ENCODE measurements at places on chromosomes 1 and 21.

GRCh38 chr1:58764294-58764978, 19.4 kb downstream of the JUN start:
- DNase-seq, result no peak

DNA sequence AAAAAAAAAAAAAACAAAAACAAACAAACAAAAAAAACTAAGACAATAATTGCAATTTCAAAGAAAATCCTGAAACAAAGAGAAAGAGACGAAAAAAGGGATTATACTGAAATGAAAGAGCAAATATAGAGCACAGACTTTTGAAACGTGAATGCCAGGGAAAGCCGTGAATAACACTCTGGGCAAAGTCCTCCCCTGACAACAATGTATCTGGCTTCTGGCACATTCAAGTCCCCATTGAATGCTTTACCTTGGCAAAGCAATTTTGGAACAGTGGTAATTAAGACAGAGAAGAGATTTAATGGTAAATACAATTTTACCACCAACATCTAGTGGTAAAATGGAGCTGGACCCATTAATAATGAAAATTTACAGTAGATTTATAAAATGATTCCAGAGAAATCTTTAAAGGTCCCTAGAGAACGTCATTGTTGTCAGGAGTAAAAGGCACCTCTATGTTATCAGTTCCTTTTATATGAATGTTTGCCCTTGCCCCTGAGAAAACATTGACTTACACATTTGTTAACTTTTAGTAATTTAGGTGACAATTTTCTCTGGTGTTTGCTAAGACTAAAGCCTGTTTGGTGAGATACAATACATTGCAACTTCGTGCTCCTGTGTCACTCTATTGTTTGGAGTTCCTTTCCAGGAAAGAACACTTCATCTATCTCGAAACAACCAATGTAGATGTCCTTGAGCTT, 89.7 kb downstream of the GREM2 start:
- no peak for DNase-seq

GRCh38 chr1:192787914-192788585, 20.8 kb upstream of the RGS2 start:
- DNase-seq, result no peak

DNA sequence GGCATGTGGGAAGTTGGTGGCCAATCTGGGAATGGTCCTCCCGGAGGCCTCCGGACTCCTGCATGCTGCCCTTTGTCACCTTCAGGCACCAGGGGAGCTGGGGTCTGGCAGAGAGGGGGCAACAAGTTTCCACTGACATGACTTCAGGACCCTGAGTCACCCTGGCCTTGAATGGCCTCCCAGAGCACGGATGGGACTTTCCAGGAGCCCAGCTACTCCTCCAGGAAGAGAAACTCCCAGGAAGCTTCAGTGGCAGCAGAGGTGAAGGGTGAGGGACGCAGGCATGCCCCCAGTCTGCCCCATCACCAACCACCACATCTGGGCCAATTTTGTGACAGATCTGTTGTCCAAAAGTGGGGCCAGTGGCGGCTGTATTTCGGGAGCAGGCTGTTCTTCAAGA, 55.9 kb upstream of the WASF2 start:
- no peak for DNase-seq

DNA sequence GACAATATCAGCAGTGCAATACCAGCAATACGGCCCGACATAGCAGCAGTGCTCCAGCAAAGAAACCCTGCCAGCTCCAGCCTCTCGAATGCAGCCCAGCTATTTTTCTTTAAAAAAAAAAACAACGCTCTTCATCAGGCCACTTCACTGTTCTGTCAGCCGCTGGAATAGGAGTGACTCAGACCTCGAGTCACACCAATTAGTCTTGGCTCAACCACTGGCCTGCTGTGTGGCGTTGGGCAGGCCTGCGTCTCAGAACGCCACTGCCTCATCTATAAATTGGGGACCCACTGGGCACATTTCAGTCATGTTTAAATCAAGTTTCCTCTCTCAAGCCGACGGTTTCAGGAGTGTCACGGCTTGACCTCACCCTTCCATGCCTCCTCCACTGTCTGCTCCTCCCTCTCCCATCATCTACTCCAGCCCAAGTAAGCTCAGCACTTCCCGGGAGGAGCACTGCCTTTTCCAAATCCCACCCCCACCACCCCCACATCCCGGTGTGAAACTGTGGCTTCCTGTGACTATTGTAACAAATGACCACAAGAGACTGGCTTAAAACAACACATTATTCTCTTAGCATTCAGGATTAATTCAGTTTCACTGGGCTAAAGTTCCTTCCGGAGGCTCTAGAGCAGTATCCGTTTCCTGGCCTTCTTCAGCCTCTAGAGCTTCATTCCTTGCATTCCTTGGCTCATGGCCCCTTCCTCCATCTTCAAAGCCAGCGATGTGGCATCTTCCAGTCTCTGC, 71.9 kb upstream of the EFHD2 start:
- no peak for DNase-seq

DNA sequence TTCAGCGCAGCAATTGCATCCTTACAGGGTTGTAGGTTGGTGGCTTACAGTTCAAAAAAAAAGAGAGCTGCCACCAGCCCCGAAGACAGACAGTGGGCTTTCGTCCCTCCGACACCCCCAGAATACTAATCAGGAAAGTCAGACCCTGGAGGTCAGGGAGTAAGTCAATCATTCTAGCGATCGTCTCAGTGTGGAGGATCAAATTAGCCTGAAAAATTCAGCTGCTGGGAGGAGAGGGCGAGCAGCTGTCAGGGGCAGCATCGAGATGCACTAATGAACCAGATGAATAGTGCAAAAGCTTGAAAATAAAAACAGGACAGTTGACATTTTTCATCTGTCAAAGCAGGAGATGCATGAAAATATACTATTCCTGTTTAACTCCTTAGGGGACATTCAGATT, 138.4 kb downstream of the NEK7 start:
- DNase-seq, result no peak

- DNase-seq, result no peak
Measured at GRCh38 chr1:180966312-180966711, 53.6 kb downstream of the KIAA1614 start.

- no peak for DNase-seq
Measured at GRCh38 chr1:234515821-234516241, 36.9 kb upstream of the TARBP1 start.

GRCh38 chr1:92356956-92357355, 58.1 kb downstream of the RPAP2 start:
- DNase-seq, result no peak

GRCh38 chr1:89545264-89546038, 20.8 kb downstream of the LRRC8B start:
- peak; percentile 85 for DNase-seq

DNA sequence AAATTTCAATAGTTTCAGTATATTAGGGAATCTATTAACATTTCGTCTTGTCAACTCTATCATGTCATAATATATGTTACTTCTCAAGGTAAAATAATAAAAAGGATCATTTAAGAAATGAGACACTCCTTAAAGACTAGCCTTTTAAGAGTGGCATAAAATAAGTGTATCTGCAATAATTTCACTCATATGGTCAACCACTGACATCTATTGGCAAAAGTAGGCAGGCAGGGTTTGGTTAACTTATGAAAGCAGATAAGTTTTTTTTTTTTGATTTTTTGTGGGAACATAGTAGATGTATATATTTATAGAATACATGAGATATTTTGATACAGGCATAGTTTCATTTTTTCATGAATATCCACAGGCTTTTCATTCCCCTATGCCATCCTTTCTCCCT, 5.5 kb upstream of the RGS21 start:
- no peak for DNase-seq

DNA sequence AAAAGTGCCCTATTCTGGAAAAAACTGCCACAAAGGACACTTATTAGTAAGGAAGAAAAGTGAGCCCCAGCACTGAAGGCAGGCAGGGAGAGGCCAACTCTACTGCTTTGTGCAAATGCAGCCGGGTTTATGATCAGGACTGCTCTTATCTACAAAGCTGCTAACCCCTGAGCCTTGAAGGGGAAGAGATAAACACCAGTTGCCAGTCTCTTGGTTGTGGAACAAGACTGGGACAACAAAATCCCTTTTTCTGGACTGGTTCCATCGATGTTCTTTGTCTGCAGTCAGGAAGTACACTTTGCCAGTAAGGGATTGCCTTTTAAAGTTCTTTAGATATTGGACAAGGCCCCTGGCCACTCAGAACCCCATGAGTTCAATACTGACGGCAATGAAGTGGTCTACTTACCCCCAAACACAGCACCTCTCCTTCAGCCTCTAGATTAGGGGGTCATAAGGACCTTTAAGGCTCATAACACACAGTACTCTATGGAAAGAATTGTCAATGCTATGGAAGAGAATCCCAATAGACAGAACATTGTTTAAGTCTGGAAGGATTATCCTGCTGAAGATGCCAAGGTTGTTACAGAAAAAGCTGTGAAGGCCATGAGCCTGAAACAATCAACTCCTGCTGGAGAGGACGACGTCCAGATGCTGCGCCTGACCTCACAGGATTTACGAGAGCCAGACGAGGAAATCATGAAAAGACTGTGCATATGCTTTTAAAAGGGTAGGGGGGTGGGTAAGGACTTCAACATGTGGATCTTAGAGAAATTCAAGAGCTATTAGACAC, 43.6 kb downstream of the GNB1 start:
- no peak for DNase-seq

DNA sequence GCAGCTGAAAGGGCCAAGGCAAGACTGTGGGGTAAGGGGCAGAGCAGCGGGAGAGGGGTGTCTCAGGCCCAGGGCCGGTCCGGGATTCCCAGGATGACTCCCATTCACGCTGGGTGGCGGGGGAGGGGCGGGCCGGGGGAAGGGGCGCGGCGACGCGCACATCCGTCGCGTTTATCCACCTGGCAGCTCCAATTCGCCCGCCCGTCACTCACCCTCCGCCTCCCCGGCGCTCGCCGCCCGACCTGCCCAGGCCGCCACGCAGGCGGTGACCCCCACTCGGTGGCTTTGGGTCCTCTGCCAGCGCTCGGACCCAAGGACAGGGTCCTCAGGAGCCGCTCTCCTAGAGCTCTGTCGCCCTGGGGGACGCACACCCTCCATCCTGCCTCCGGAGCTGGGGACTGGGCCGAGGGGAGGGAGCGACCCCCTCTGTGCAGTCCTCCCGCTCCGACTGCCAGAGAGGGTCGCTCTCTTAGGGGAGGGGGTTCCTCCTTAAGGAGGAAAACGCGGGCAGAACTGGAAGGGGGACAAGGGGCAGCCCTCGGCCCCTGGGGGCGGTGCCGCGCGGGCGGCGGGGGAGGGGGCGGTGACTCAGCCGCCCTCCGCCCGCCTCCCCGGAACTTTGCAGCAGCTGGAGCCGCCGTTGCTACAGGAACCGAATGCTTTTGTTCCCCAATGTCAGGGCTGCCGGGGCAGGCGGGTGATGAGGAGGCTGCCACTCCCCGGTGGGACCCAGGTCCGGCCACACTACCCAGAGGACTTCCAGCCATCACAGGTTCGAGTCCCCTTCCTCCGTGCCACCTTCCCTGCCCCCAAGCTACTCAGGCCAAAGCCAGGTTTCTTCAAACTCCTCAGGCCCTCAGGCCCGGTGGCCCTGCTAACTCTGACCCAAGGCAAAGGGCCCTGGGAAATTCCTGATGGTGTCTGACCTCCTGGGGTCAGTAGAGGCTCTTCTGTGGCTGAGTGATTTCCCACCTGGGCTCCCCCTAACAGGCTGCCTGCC, 3.4 kb downstream of the ADGRB2 start:
- DNase-seq, result peak; percentile 90

- DNase-seq, result no peak
Measured at GRCh38 chr21:34228792-34229191, 135.0 kb upstream of the KCNE2 start.

GRCh38 chr1:37094302-37094701, 60.0 kb upstream of the GRIK3 start:
- DNase-seq, result no peak

DNA sequence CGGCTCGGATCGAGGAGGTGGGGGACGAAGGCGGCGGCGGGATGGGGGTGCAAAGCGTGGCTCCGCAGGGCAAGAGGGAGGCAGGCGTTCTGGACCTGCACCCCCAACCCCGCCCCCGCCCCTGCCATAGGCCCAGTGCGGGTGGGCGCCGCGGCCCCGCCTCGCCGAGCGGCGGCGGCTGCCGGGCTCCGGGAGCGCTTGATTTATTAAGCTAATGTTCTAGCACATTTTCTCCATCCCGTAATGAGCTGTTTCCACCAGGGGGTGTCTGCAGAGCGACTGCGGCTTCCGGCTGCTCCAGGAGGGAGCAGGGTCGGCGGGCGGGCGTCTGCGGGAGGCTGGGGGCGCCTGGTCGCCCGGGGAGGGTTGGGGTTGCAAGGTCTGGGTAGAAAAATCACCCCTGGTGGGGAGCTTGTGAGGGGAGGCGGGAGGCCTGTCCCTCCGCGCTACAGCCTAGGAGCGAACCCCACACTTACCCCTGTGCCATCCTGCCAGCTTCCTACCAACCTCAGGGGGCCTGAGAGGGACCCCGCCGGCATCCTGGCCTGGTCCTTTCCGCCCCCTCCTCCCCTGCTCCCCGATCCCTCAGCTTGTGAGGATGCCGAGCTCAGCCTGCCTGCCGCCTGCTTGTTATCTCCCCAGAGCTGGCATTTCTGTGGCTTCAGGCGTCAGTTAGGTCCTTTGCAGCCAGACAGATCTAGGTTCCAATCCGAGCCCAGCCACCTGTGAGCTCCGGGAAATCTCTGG, 48.5 kb upstream of the ACOT11 start:
- DNase-seq, result peak; percentile 82

GRCh38 chr1:21909286-21909759, 27.8 kb downstream of the HSPG2 start:
- DNase-seq, result no peak

- DNase-seq, result peak; percentile 60
Measured at GRCh38 chr1:213987422-213987926, 299 bp upstream of the PROX1 start.

DNA sequence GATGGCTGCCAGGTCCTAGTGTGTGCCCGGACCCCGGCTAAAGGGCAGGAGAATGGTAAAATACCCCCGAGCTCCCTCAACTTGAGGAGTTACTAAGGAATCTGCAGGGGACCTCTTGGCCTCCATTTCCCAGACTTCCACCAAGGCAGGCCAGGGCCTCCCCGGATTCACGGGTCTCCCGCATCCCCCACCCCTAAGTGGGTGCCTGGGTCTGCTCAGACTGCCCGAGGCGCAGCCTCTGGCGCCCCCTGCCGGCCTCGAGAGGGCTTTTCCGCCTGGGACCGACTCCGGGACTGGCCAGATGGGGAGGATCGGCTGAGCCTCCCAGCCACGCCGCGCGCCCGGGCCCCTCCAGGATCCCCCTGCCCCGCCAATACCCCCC, 1.7 kb downstream of the PLEKHG5 start:
- peak; percentile 95 for DNase-seq

DNA sequence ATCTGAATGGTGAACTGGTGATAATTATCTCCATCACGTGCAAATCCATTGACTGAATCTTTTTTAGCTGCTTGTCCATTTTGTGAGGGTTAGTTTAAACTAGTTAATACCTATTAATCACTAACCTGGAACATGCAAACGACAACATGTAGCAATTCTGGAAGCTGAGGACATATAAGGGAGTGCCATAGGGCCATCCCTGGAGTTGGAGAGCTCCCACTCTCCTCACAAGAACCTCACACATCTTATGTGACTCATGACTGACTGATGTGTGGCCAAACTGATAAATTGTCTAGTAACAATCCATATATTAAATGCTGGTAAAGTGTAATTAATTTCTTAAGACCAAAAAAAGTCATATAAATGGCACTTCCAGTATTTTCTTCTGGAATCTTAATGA, 62.9 kb upstream of the HOOK1 start:
- no peak for DNase-seq

Measured in activated CD4-positive, alpha-beta T cell treated with anti-CD3 and anti-CD28 coated beads, Interleukin-2, amount 10 ng/mL, durations not matched to agents 24 days and 14 days (primary cell).